ENCODE measurements at places on chromosomes 4 and X. TPM values are rescaled to one million over a fixed set of nuclear protein-coding genes. Genes with fewer than 3 reads are reported as not detected.

DNA sequence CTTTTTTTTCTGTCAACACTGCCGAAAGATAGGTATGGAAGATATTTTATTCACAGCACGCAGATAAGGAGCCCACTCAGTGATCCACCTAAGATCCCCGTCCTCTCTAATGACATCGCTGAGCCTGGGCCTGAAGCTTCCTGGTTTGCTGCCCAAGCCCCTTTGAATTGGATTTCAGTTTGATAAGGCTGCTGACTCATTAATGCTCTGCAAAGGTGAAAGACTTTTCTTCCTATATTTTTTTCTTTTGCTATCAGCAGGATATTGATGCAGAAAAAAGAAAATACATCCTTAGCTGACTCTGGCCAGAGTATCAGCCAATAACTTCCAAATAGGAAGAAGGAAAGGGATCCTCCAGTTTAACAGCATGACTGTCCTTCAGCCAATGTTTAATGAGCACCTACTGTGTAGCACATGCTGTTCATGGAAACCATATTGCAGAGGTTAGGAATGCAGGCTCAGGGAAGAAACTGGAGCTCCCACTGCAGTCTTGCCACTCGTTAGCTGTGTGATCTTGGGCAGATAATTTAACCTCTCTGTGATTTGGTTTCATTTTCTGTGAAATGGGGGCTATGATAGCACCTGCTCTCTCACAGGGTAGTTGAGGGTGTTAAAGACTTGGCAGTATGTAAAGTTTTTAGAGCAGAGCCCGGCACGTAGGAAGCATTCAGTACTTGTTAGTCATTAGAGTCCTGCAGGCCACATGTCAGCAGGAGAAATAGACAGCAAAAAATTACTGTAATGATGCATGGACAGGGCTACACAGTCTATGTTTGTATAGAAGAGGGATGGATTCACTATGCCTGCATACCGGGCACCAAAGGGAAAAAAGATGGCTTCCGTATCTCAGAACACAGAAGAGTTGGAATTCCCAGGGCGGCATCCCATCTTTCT is 39.3 kb downstream of the EVC start:
- no peak for DNase-seq

The PNMA3 gene
- 0.15 TPM for total RNA-seq

DNA sequence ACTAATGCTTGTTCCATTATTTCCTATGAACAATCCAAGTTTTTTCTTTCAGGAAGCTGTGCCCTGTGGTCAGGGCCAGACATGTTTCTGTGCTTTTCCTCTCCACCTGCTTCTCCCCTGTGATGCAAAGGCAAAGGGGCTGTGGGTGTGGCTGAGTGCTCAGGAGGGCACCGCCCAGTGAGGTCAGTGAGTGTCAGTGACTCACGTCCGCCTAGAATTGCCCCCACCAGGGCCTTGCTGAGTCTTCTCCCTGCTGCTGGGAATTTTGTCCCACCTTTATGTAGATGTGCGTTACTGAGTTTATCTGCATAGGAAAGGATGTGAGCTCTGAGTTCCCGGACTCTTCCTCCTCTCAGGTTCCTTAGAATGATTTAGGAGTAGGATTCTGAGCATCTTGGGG is 283.2 kb downstream of the DCHS2 start:
- DNase-seq, result no peak

- DNase-seq, result no peak
These were observed 8.1 kb upstream of the TBC1D25 start for GRCh38 chrX:48531358-48531959.

DNA sequence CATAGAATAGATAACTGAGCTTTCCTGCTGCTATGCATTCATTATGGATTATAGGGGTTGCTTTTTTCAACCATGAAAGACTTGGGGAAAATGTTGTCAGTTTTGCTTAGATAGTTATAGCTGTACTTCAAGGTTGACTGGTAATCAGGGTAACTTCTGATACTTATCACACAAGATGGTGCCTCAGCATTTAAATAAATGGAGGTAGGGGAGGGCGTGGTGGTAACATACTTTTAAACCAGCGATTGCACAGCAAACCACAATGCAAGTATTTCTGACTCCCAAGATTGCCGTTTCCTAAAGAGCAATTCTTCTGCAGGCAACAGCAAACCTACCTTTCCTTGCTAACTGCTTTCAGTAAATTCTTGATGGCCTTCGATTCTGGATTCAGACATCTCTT is 1.3 kb downstream of the CXCL10 start:
- no peak for DNase-seq

The SYTL5 gene
- 10.0 TPM for total RNA-seq

DNA sequence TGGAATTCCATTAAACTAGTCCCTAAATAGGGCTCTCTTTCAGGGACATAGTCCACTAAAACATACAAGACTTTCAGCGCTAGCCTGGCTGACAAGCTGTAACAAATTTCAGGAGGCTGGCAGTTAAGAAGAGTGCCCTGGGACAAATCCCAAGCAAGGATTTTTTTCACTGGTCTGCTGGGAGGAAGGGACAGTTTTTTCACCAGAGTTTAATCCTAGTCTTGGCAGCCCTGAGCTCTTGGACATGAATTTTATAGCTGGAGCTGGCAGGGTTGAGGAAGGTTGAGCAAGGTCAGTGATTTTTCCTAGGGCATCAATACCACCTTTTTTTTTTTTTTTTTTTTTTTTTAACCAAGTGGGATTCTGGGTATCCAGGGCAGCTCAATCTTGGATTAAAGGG is 184.4 kb downstream of the SH2D1A start:
- DNase-seq, result no peak

The S100P gene
- total RNA-seq, result 390 TPM

The SYP gene
- 4.6 TPM for total RNA-seq

- DNase-seq, result no peak
These were observed 1.1 kb downstream of the PCDH19 start for GRCh38 chrX:100408713-100409609.

DNA sequence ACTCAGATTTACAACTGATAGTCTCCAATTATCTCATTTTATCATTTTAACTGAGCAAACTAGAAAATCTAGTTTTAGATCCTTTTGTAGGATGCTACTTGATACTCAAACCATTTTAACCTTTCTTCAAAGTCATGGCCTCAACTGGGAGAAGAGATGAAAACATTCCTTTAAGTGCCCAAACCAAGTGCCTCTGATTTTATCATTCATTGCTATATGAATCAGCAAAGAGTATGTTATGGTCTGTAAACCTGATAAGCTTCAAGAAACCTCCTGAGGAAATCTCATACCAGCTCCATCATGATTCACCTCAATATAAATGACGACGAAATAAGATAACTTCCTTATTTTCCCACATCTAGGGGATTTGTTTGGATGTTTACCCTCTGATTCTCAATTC is 119.9 kb downstream of the FAM13A start:
- DNase-seq, result no peak

DNA sequence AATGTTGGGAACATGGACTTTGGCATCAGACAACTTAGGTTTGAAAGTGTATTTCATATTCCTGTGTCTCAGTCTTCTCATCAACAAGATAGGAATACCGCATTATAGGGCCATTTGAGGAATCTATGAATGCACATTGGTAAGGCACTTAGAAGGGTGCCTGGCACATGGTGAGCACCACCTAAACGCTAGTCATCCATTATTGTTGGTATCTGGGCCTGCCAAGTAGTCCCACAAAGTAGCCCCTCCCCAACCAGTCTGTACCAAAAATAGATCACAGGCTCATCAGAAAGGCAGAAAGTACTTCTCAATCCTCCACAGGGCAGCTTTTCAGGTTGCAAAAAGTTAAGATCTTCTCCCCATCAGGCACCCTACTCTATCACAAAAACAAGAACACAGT is 162.3 kb upstream of the KLF3 start:
- DNase-seq, result no peak

The SEL1L3 gene
- 110 TPM for total RNA-seq

- DNase-seq, result no peak
These were observed 111.7 kb downstream of the SNCA start for GRCh38 chr4:89725268-89725667.

- no peak for DNase-seq
These were observed 18.4 kb downstream of the CENPU start for GRCh38 chr4:184715526-184715925.

DNA sequence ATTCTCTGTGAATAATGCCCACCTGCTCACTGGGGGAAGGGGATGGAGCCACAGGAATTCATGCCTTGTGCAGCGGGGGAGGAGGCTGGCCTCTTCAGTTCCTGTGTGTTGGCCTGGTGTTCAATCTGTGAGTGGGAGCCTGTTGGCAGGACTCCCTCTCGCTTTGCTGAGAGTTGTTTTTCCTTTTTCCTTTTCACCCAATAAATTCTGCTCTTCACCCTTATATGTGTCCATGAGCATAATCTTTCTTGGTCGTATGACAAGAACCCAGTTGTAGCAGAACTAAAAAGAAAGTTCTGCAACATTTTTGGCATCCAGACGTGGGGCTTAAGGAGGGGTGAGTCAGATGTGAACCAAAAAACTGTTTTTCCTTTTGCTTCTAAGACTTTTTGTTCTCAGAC is 235.2 kb upstream of the HDX start:
- no peak for DNase-seq

GRCh38 chr4:147927377-147928137 is 195.7 kb downstream of the ARHGAP10 start:
- DNase-seq, result no peak

DNA sequence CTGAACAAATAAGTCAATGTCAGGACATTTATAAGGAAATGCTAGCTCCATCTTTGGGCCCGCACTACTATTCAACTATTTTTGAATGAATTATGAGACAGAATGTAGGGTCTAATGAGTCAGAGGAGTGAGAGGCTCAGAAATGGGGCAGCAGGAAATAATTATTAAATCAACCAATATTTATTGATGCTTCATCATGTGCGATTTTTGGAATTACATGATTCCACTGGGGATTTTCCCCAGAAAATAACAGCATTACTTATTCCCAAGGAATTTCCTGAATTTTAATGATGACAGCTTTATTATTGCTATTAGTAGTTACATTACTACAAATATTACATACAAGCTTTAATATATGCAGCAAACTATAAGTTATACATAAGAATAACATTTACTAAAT is 49.3 kb upstream of the PHF8 start:
- DNase-seq, result no peak

- no peak for DNase-seq
These were observed 33.0 kb upstream of the RAPGEF2 start for GRCh38 chr4:159069922-159070321.

DNA sequence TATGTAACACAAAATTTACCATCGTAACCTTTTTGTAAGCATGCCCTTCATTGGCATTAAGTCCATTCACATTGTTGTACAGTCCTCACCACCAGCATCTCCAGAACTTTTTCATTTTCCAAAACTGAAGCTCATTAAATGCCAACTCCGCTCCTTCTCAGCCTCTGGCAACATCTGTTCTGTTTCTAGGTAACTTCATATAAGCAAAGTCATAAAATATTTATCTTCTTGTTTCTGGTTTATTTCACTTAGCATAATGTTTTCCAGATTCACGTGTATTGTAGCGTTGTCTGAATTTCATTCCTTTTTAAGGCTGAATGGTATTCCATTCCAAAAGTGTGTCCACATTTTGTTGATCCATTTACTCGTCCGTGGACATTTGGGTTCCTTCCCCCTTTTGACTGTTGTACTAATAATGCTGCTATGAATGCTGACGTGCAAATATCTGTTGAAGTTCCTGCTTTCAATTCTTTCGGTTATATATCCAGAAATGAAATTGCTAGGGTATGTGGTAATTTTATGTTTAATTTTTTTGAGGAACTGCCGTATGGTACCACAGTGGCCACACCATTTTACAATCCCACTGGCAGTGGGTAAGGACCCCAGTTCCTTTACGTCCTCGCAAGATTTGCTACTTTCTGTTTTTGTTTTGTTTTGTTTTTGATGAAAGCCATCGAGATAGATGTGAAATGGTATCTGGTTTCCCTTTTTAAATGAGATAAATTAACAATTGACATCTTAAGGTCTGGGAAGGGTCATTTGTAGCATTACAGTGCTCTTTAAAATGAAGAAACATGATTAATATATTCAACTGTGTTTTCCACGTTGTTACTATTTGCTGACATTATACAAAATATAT is 63.4 kb downstream of the PTTG2 start:
- no peak for DNase-seq

DNA sequence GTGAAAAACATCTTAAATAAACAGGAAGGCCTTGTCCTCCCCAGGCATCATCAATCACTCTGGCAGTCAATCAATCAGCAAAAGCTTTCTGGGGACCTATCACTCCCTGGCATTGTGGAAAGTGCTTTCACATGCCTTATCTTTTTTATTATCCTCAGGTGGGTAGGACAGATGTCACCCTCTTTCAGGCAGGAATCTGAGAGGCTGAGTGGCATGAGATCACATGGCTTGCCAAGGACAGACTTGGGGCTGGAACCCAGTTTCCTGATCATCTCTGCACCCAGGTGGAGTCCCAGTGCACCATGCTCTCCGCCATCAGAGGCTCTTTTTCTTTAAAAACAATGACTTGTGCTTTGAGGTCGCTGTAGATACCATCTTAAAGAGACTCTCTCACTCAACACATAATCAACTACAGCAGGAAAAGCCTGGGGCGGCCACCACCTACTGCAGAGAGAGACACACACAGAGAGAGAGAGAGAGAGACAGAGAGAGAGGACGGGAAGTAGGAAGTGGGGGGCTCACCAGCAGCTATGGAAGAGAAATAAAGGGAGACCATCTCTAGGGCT is 282.7 kb downstream of the PTTG2 start:
- no peak for DNase-seq

- DNase-seq, result no peak
These were observed 31.5 kb downstream of the PALLD start for GRCh38 chr4:168528131-168528949.

The NUDT11 gene
- 1.7 TPM for total RNA-seq

The PAGE5 gene
- total RNA-seq, result not detected

DNA sequence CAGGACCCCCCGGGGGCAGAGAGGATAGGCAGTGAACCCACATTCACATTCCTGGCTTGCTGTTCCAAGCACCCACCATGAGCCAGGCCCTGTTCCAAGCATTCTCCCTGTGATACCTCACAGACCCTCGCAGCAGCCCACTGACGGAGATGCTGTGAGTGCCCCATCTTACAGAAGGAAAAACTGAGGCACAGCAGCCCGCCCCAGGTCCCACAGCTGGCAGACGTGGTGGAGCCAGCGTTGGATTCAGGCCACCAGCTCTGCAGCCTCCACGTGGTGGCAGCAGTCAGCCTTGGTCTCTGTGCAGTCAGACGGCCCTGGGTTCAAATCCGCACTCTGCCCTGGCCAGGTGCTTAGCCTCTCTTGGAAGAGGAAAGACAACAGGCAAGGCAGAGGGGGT is 16.8 kb downstream of the MAN2B2 start:
- no peak for DNase-seq

The RNF150 gene
- total RNA-seq, result 0.70 TPM

The WAS gene
- total RNA-seq, result 6.6 TPM

- DNase-seq, result no peak
These were observed 108.4 kb downstream of the ANTXR2 start for GRCh38 chr4:79964400-79965211.

DNA sequence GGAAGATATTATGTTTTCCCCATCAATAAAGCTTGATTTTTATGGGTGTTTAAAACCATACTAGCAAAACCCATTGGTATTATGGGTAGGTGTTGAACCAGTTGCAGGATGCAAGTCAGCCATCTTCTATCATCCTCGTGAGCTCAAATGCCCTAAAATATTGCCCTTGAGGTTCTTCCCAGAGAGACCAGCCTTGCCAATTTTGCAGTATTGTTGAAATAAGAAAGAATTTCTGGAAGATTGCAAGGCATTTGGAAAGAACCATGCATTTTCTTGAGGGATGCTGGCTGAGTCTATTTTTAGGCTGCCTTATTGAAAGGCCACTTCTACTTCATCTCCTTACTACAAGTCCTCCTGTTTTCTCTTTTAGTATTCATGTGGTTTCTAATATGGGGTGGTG is 60.9 kb upstream of the SOD3 start:
- DNase-seq, result no peak

The CC2D2A gene
- 8.6 TPM for total RNA-seq

Measured in left colon (tissue), 2 donors.